ENCODE measurements at places on chromosomes 6 and 20. TPM values are rescaled to one million over a fixed set of nuclear protein-coding genes. Genes with fewer than 3 reads are reported as not detected.

DNA sequence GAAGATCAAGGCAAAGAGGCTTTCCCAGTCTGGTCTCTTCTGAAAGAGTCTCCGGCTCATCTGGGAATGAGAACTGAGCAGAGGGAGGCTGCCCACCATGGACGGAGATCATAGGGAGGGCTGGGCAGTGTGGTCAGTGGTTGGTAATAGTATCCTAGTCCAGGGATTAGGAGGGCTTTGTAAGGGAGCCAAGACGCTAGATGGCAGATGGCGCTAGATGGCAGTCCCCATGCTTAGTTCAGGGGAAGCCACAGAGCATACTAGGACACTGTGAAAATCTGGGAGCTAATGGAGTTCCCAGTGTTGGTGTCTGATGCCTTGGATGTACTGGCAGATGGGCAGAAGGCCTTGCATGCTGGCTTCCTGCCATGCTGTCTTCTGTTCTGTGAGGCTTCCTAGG is 21.7 kb upstream of the DAAM2 start:
- no peak for DNase-seq

DNA sequence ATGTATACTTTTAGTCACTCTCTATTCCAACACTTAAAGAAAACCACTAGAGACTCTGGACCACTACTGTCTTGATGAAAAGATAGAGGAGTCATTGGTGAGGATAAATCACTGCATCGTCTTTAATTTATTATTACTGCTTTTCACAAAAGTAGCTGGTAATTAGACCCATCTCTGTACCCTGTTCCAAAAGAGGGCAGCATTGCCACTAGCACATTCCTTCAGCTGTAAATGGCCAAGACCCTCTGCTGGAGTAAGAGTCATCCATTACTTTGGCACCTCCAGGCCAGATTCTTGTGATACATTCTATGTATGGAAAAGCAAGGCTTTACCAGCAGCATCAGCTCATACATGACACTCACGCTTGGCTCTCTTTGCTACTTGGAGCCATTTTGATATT is 49.5 kb upstream of the PREP start:
- no peak for DNase-seq

Gene SASH1
- total RNA-seq = 79.9 TPM

Gene ADAM33
- total RNA-seq = 66.5 TPM

Gene OPRM1
- not detected for total RNA-seq

Gene FAM83D
- total RNA-seq = not detected

Gene C6orf118
- total RNA-seq = not detected
